COLO829 (cell line): ENCODE measurements at places on chromosomes 16 and 17.

GRCh38 chr17:32497431-32498205 lies 10.8 kb downstream of the CDK5R1 start:
- no peak for DNase-seq

- no peak for DNase-seq
These were observed 2.0 kb downstream of the LUC7L3 start for GRCh38 chr17:50721194-50722010.

GRCh38 chr16:84050316-84050715 lies 7.7 kb upstream of the SLC38A8 start:
- DNase-seq = no peak

DNA sequence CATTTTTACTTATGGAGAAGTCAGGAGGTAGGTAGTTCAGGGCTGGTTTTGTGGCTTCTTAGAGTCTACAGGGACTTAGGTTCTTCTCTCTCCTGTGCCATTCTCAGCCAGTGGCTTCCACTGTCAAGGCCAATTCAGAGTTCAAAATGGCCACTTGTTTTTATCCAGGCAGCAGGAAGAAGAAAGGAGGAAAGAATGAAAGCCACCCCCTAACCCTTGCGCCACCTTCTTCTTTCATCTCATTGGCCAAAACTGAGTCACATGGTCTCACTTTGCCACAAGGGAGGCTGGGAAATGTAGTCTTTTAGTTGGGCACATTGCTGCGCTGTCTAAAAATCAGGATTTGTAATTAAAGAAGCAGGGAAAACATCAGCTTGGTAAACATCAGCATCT lies 60.8 kb upstream of the MED9 start:
- peak; percentile 75 for DNase-seq

DNA sequence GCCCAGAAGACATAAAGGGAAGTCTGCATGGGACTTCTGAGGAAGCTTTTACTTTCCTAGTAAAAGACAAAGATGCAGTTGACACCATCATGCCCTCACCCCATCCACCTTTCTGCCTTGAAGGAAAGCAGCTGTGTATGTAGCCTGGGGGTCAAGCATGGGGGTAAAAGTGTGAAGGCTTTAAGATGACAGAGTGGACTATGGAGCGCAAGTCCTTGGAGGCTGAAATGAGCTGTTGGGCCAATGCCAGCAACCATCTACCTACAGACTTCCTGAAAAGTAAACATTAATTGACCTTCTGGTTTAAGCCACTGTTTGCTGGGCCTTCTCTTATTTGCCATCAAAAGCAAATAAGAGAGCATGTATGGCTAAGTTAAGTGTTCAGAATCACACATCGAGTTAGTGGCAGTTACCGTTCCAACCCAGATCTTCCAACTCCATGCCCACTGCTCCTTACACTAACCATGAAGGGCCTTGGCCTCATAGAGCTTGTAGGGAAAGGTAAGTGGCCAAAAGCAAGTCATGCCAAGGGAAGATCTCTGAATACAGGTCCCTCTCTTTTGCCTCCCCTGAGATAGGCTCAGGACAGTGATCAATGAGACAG lies 30.0 kb downstream of the SLC13A5 start:
- no peak for DNase-seq

DNA sequence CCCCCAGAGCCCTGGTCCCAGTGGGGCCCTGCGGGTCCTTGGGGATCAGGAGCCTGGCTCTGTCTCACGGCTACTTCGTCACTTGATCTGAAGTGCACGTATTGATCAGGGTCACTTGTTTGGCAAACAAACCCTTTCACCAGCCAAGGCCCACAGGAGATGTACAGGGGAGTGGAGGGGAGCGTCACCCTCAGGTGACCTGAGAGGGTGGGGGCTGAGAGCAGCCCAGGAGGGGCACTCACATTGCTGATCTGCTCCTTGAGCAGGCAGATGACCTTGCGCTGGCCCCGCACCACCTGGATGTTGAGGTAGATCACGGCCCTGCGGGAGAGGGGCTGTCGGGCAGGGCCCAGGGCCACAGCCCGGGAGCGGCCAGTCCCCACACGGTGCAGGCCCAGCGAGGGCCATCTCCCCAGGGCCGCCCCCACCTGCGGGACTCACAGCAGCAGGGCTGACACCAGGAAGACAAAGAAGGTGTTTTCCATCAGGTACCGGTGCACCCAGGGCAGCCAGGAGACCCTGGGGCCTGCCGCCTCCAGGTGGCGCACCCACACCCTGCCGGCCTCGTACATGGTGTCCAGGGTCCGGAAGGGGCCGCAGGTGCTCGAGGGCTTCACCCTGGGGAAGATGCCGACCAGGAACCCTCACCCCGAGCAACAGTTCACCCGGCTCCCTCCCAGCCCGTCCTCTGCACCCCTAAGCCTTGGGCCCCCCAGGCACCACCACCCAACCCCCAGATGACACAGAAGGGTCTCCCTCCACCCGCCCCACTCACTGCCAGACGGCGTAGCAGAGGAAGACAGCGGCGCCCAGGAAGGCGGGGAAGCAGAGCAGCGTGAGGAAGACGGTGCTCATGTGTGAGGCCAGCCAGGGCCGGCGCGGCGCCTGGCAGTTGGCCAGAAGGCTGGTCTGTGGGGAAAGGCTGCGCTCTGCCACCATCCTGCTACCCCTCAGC lies 11.3 kb downstream of the TMC6 start:
- DNase-seq = no peak

- no peak for DNase-seq
These were observed 80.7 kb downstream of the HELZ start for GRCh38 chr17:67164302-67164701.

- no peak for DNase-seq
These were observed 196.2 kb downstream of the PRKCA start for GRCh38 chr17:66498580-66498979.

- DNase-seq = no peak
These were observed 70.4 kb upstream of the CACNG5 start for GRCh38 chr17:66764506-66764905.

GRCh38 chr16:55856950-55857349 lies 18.2 kb downstream of the CES5A start:
- DNase-seq = no peak

- DNase-seq = no peak
These were observed 588.6 kb upstream of the KIF2B start for GRCh38 chr17:53234138-53234537.

- no peak for DNase-seq
These were observed 619 bp downstream of the CACNB1 start for GRCh38 chr17:39196808-39197291.

- DNase-seq = no peak
These were observed 404.6 kb downstream of the MAF start for GRCh38 chr16:79195938-79196337.

- no peak for DNase-seq
These were observed 34.2 kb downstream of the GJC1 start for GRCh38 chr17:44795928-44796327.

- no peak for DNase-seq
These were observed 11.8 kb downstream of the UTS2R start for GRCh38 chr17:82383411-82383810.

- no peak for DNase-seq
These were observed 5.5 kb downstream of the JMJD6 start for GRCh38 chr17:76720941-76721340.

GRCh38 chr17:50258647-50259476 lies 15.4 kb upstream of the TMEM92 start:
- DNase-seq = no peak

DNA sequence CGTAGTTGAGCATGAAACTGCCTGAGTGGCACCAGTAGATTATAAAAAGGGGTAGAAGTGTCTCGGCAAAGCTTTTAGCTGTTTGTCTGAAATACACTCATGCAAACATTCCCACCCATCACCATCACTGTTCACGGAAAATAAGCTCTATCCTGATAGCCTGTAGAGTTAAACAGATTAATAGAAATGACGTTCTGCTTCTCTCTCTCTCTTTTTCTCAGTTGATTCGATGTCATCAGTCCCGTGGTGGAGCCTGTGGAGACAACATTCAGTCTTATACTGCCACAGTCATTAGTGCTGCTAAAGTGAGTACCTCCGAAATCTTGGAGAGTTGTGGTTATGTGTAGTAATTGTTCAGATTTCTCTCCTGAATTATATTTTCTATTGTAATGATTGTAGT lies 224.7 kb downstream of the BCAS3 start:
- DNase-seq = no peak

- no peak for DNase-seq
These were observed 415 bp downstream of the XYLT1 start for GRCh38 chr16:17470182-17470907.

DNA sequence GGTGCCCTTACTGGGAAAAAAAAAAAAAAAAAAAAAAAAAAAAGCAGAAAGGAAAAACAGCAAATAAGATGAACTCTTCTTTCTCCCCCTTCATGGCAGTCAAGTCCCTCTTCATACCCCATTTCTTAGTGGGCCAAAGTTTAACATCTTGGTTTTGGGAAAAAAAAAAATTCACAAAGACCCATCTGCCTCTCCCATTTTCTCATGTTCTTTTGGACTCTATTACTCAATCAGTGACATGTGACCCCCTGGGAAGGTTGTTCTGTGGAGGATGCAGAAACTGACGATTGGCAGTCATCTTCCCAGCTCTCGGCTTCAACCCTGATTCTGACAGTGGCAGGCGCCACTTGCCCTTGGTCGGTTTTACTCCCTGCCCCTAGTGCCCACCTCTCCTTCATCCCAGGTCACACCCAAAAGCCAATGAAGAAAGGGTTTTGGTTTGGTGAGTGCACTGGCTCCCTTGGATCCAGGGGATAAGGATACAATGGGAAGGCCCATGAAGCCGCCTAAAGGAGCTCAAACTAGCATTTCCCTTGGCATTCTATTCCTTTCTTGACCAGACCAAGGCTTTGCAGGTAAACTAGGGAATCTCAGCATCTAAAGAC lies 60.7 kb upstream of the TBX2 start:
- DNase-seq = no peak

GRCh38 chr16:2386990-2387389 lies 42.3 kb upstream of the CCNF start:
- no peak for DNase-seq

GRCh38 chr16:18801145-18801972 lies at the start of gene ARL6IP1:
ARL6IP1 (minus strand) TSS chr16:18801549; CDS start chr16:18801466, 83 bp downstream.
- DNase-seq = peak; percentile 98

- DNase-seq = no peak
These were observed 48.6 kb downstream of the FOXL1 start for GRCh38 chr16:86626966-86627365.

DNA sequence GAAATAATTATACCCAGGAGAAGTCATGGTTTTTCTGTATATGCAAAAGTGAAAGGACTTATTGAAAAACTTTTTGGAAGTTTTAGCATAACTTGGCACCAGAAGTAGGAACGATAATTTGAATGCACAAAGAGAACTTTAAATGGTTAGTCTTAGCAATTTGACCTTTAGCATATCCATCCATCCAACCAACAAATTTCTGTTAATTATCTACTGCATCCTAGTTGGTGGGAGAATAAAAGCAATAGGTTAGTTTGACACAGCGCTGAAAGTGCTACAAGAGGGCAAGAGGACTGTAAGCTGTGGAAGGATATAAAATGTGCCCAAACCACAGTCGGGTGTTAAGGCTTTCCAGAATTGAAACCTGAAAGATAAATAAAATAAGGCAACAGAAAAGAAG lies 17.6 kb downstream of the SPAG9 start:
- no peak for DNase-seq

- no peak for DNase-seq
These were observed 1.9 kb upstream of the SLC46A1 start for GRCh38 chr17:28407974-28408306.

DNA sequence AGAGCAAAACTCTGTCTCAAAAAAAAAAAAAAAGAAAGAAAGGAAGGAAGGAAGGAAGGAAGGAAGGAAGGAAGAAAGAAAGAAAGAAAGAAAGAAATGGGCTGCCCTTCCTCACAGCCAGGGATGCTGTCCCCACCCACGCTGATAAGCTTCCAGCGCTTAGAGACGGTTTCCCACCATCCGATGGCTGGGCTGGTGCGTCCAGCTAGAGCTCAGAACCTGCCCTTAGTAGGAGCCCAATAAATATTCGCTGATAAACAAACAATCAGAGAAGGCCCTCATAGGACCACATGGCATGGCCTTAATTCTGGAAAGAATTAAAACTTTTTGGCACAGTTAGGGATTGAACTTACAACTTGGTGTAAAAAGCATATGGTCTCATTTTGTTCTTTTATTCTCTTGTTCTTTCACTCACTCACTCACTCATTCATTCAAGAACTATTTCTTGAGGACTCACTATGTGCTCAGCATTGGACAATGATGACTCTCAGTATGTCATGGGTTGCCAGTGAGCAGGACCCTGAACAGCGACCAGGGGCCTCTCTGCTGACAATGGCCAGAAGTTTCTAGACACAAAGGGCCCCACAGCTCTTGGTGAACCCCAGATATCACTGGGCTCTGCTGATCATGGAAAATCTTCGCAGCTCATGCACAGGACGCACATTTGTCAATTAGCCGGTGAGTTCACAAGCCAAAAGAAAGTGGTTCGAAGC lies 32.5 kb upstream of the TNRC6C start:
- DNase-seq = no peak

DNA sequence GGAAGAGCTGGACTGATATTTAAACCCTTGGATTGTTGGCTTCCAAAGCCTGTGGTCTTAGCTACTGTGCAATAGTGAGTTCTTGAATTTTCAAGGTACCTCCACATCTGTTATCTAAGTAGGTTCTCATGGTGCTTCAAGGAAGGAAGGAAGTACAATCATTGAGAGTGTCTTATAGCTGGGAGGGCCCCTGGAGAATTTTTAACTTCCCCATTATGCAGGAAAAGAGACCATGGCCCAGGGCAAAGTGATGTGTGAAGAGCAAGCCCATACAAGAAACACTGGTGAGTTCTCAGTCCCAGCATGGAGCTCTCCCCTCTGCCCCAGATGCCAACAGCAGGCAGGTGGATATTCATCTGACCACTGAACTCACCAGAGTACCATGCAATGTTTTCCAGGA lies 169.0 kb upstream of the IRX6 start:
- no peak for DNase-seq

GRCh38 chr17:83062818-83063671 lies 16.4 kb upstream of the METRNL start:
- DNase-seq = no peak

DNA sequence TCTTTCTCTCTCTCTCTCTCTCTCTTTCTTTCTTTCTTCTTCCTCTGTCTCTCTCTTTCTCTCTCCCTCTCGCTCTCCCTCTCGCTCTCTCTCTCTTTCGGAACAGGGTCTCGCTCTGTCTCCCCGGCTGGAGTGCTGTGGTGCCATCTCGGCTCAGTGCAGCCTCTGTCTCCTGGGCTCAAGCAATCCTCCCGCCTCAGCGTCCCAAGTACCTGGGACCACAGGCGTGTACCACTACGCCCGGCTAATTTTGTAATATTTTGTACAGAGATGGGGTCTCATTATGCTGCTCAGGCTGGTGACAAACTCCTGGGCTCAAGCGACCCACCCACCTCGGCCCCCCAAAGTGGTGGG lies 12.7 kb upstream of the KLHDC4 start:
- DNase-seq = no peak

GRCh38 chr16:87306516-87306915 lies 10.7 kb downstream of the C16orf95 start:
- no peak for DNase-seq
